ENCODE measurements at places on chromosomes 3 and 15. TPM values are rescaled to one million over a fixed set of nuclear protein-coding genes. Genes with fewer than 3 reads are reported as not detected.

The GOLGA8N gene
- total RNA-seq: 1.4 TPM

The GOLGA6L10 gene
- 0.56 TPM for total RNA-seq

The CTXN2 gene
- 0.02 TPM for total RNA-seq

The SLC28A1 gene
- total RNA-seq: not detected

The THRB gene
- total RNA-seq: 1.8 TPM

The ITIH1 gene
- total RNA-seq: not detected

The LRRC31 gene
- total RNA-seq: not detected

The SPSB4 gene
- total RNA-seq: 0.13 TPM

The MEX3B gene
- 6.7 TPM for total RNA-seq

The GOLGA6B gene
- 0.09 TPM for total RNA-seq

The CFAP91 gene
- total RNA-seq: 0.27 TPM

The BCHE gene
- total RNA-seq: 1.1 TPM

The CD86 gene
- total RNA-seq: not detected

The SEMA6D gene
- not detected for total RNA-seq

The CFAP161 gene
- not detected for total RNA-seq

The CCDC80 gene
- total RNA-seq: 50.9 TPM

The PCNP gene
- 109 TPM for total RNA-seq

The EHHADH gene
- 1.9 TPM for total RNA-seq

The ETV5 gene
- total RNA-seq: 27.0 TPM

The MUSTN1 gene
- not detected for total RNA-seq

The PRR20G gene
- not detected for total RNA-seq

The SLC27A2 gene
- total RNA-seq: 24.3 TPM

The HYKK gene
- 5.2 TPM for total RNA-seq

The DCLK3 gene
- not detected for total RNA-seq

The HCLS1 gene
- 0.13 TPM for total RNA-seq

The RPP14 gene
- total RNA-seq: 11.5 TPM
